Psoas muscle (tissue), 8 donors: ENCODE measurements at places on chromosomes 16 and 17. TPM values are rescaled to one million over a fixed set of nuclear protein-coding genes. Genes with fewer than 3 reads are reported as not detected.
A peak's percentile ranks its signal among the peaks of the same experiment; 100 is the strongest.

Gene SEPTIN1
- total RNA-seq = 0.34 TPM

DNA sequence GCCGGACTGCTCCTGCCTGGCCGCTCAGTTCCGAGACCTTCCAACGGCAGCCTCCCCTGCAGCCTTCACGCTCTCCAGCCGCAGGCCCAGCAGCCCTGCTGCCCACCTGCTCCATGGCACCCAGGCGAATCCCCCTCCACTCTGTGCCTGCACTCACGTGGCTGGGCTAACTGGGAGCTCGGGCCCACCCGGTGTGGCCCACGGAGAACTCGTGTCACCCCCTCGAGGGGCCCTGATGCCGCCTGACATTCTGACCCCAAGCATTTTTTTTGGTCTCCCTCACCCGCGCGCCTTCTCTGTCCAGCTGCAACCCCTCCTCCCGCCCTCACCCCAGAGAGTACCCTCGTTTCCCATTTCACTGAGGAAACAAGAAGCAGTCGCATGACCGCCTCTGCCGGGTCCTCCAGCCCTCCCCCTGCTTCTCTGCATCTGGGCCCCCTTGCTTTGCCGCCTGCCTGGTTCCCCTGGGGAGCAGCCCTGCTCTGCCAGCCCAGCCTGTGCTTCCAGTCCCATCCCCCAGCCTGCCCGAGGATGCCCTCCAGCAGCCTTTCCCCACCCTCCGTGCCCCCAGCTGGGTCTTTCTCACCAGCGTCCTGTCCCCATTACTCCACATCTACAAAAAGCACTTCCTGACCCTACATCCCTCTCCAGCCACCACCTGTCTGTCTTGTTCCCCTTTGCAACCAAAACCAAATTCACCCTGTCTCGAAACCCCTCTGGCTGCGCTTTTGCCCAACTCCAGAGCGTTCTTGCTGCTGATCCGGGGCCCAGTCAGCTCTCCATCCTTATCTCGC, 146.4 kb upstream of the CHMP6 start:
- peaks cover 23% of the 10 kb centered on the region for H3K4me1 ChIP-seq
- no peaks in the 10 kb centered on the region for H3K27me3 ChIP-seq
- H3K27ac ChIP-seq = no peak overlapping the region
- DNase-seq = no peak
- H3K36me3 ChIP-seq = no peaks in the 10 kb centered on the region
- no peak overlapping the region for H3K4me3 ChIP-seq

DNA sequence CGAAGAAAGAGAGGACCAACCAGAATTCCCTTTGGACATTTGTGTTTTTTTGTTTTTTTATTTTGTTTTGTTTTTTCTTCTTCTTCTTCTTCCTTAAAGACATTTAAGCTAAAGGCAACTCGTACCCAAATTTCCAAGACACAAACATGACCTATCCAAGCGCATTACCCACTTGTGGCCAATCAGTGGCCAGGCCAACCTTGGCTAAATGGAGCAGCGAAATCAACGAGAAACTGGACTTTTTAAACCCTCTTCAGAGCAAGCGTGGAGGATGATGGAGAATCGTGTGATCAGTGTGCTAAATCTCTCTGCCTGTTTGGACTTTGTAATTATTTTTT, 3.6 kb downstream of the SOX9 start:
- peaks cover 4% of the 10 kb centered on the region for H3K27me3 ChIP-seq
- H3K36me3 ChIP-seq = no peaks in the 10 kb centered on the region
- no peak overlapping the region for H3K27ac ChIP-seq
- no peak for DNase-seq
- H3K4me3 ChIP-seq = peak overlapping the region; percentile 6

GRCh38 chr16:12262454-12263180, 286.1 kb downstream of the SNX29 start:
- H3K27ac ChIP-seq = no peak overlapping the region
- H3K4me3 ChIP-seq = no peak overlapping the region
- no peaks in the 10 kb centered on the region for H3K27me3 ChIP-seq

- no peaks in the 10 kb centered on the region for H3K36me3 ChIP-seq
- no peaks in the 10 kb centered on the region for H3K27me3 ChIP-seq
- H3K4me3 ChIP-seq = no peak overlapping the region
Observed at GRCh38 chr17:80060644-80061043, 24.2 kb downstream of the CCDC40 start.
